Stimulated activated CD4-positive, alpha-beta T cell treated with anti-CD3 and anti-CD28 coated beads, Interleukin-4, amount 100 ng/mL, for 4 hours (primary cell): ENCODE measurements at places on chromosomes 1 and 21.

GRCh38 chr1:62138029-62138428 lies 56.6 kb upstream of the L1TD1 start:
- no peak for DNase-seq

GRCh38 chr1:26112407-26112775 lies 767 bp downstream of the PDIK1L start:
- no peak for DNase-seq

DNA sequence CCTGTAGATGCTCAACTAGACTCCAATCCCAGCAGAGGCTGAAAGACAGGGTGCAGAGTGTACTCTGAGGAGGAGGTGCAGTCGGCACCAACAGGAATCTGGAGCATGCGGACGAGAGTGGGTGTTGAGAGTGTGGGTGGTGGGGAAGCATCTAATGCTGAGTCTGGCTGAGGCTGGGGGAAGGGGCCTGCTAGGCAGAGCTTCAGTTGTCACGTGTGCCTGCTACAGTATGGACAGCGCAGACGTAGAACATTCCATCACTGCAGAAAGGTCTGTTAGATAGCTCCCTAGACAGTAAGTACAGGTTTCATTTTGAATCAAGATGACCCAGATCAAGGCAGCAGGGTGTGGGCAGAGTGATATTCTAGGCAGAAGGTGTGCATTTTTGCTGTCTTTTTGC lies 23.1 kb downstream of the SNAP47 start:
- DNase-seq, result no peak

GRCh38 chr1:26277719-26278118 lies 2.2 kb upstream of the SH3BGRL3 start:
- no peak for DNase-seq

DNA sequence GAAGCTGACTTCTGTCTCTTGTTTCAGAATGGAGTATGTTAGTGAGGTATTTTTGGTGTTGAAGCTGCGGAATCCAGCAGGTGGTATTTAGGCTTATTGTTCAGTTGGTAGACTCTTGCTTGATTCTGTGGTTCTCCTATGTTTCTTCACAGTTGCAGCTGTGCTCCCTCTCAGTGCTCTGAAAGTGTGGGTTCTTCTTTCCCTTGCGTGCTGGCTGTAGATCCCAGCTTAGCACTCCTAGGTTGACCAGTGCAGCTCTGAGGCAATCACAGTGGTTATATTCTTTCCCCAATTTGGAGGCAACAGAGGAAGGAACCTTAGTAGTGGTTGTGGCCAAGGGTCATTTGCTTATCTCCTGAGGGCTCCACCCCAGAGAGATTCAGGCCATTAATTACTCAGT lies 269.2 kb upstream of the NRIP1 start:
- no peak for DNase-seq

DNA sequence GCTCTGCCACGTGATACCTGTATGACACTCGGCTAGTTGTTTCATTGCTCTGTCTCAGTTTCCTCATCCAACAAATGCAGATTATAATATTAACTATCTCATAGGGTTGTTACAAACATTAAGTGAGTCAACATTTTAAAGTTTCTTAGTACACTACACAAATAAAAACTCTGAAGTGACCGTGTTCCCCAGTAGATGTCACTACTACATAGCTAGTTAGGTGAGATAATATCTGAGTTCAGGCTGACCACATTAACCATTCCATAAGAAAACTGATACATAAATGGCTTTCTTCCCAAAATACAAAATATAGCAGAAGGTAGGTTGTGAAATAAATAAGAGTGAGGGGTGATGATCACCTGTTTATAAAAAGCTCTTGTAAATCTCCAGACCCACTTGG lies 214.1 kb downstream of the NUF2 start:
- no peak for DNase-seq

DNA sequence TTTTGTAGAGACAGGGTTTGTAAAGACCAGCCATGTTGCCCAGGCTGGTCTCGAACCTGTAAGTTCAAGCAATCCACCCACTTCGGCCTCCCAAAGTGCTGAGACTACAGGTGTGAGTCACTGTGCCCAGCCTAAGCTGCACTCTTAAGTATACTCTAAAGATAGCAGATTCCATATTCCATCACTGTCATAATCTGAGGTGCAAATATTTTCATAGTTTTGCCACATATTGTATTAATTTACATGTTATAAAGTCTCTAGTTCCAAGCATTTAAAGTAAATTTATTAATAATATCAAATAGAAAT lies 121.3 kb downstream of the HFM1 start:
- no peak for DNase-seq

- no peak for DNase-seq
These were observed 5.0 kb downstream of the LRRC71 start for GRCh38 chr1:156925154-156926010.

DNA sequence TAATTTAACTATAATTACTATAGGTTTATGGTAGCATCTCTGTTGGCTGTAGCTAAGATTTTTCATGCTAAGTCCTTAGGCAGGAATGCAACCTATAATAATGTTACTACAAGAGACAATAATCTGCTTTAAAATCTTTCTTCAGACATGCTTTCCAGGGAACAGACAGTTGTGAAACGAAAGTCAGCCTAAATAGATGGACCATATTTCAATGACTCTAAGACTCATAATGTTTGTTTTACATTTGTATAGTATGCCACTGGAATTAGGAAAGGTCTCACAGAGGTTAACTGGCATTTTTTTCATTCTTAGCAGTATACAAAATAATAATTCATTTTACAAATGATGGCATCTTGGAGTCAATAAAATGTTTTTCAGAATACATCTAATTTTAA lies 8.1 kb downstream of the RERE start:
- no peak for DNase-seq
